ENCODE measurements at places on chromosomes 7 and 10.

DNA sequence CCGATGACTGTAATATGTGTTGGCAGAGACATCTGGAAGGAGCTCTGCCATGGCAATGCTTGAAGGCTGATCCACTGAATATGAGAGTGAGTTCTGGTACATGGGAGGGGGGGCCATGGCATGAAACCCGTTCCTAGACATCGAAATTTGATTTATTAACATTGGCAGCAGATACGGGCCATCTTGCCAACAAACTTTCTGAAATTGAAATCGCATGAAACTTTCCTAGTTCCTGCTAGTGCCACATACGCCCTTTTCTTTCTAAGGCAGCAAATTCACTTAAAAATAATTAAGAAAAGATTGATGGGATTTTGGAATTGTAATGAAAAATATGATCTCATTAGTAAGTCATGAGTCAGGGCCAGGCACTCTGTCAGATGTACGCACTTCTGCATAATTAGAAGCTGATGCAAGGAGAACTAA is 91.8 kb upstream of the KMT2C start:
- DNase-seq = no peak

- DNase-seq = no peak
Measured at GRCh38 chr7:24158975-24159374, 125.0 kb upstream of the NPY start.

GRCh38 chr7:156001496-156002260 is 189.4 kb upstream of the SHH start:
- no peak for DNase-seq

- DNase-seq = no peak
Measured at GRCh38 chr7:36448781-36449379, 59.2 kb downstream of the ANLN start.

GRCh38 chr7:1473864-1474512 is 14.7 kb upstream of the MICALL2 start:
- DNase-seq = peak; percentile 73

DNA sequence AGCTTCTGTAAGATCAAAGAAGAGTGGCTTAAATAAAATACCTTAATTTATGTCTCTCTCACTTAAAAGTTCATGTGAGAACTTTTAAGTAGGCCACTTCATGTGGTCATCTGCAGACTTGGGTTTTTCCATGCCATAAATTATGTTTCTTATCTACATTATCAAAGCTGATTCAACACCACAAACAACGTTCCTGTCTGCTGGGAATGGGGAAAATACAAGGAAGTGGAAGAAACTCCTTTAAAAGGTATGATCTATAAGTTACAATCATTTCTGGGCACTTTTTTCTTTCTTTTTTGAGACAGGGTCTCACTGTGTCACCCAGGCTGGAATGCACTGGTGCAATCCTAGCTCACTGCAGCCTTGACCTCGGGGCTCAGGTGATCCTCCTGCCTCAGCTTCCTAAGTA is 16.9 kb upstream of the OTUD1 start:
- DNase-seq = no peak

- no peak for DNase-seq
Measured at GRCh38 chr10:48938281-48938680, 1.4 kb downstream of the LRRC18 start.

DNA sequence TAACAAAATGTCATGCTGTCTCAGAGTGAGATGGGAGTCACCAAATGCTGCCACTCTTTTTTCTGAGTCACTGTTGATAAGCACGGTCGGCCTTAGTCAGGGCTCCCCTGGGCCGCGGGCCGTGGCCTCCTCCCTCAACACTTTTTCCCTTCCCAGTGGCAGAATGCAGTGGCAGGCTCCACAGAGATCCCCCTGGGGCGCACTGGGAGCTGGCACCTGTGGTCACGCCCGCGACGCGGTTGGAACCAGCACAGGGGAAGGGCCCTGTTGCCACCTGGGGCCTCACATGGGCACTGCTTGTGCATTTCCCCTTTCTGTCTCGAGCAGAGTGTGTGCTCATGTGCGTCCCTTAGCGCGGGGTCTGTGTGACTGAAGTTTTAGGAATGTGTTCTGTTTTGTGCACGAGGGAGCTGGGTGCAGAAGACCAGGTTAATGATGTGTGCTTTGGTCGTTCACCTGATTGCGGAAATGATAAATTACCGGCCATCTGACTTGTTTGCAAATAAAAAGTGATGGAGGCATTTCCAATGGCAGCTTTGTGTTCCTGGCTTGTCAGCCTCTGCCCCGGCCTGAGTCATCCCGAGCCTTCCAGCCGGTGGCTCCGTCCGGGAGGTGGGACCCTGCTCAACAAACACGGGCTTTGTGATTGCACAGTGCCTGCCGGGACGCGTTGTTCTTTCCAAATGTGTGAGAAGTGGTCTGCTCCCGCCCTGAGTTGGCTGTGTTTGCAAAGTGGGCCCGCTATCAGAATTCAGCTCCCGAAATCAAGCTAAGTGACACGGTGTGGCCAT is 100.7 kb downstream of the NKX6-2 start:
- no peak for DNase-seq

GRCh38 chr7:28088032-28088431 is 92.6 kb downstream of the JAZF1 start:
- no peak for DNase-seq

- DNase-seq = no peak
Measured at GRCh38 chr10:78361031-78361430, 327.4 kb downstream of the RPS24 start.

DNA sequence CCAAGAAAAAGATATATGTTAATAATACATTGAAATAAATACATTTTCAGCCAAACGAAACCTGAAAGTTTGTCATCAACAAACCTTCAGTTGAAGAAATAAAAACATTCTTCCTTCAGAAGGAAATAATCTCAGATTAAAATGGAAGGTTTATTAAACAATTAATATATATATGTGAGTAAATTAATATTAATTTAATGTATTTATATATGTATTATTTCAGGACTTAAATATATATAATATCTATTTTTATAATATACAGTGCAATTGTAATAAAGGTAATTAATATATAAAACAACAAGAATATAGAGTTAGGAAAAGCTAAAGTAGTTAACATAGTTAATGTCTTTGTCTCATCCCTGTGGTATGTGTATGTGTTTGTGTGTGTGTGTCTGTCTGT is 102.2 kb upstream of the CDC14C start:
- no peak for DNase-seq

GRCh38 chr7:123215350-123215749 is 15.6 kb upstream of the SLC13A1 start:
- no peak for DNase-seq

DNA sequence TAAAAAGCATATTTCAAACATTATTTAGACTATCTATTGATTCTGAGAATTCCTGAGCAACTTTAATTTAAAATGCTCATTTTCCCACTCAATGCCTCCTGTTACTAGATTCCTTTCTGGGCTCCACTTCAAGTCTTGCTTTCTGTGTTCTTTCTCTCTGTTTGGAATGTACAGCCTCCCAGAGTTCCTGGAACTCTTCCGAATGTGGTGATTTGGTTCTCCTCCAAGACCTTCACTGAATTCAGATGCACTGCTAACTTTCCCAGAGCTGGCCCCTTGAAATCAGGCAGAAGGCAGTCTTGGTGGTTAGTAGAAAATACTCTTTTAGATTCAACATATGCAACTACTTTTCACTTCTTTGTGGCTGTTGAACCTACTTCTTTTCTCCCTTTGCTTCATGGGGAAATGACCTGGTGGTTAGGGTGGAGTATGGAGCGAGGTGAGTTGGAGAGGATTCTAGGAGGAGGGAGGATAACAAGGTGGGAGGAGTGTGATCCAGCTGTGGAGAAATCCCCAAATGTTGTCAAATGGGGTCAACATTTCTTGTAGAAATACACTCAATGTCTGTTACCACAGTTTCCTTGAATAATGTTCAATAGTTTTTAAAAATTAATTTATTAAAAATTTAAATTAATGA is 27.9 kb upstream of the CCDC7 start:
- DNase-seq = no peak

DNA sequence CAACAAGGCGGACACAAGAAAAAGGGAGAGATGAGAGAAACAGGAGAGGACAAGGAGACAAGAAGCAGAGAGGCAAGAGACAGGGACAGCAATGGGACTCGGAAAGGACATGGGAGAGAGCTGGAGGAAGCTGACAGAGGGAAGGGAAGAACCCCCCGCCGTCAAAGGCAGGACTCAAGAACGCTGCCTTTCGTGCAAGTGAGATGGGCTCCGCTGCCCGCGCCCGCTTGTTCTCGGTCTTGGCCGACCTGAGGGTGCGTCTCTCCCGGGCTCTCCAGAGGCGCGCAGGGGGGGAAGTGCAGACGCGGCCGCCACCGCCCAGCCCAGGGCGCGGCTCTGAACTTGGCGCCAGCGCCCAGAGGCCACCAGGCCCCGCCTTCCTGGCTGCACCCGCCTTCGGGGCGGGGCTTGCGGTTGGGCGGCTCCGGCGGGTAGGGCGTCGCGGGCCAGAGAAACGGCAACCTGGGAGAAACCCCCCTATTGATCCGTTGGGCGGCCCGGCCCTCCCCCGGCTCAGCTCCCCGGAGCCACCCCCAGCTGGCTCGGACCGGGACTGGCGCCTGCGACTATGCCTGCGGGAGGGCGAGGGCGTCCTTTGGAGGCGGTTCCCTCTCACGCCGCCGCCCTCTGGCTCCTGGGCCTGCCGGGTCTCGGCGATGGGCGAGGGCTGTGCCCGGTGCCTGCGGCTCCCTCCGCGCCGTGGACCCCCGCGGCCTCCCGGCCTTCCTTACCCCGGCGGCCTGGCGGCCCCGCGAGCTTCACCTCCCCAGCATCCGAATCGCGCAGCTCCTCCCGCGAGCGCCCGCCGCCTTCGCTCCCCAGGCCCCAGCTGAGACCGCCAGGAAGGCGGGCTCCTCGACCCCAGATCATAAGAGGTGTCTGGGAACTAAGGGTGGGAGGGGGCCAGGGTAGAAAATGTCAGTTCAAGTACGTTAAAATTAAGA is 2.2 kb upstream of the ANTXRL start:
- peak; percentile 64 for DNase-seq

- no peak for DNase-seq
Measured at GRCh38 chr7:148402159-148402558, 188.4 kb upstream of the C7orf33 start.

DNA sequence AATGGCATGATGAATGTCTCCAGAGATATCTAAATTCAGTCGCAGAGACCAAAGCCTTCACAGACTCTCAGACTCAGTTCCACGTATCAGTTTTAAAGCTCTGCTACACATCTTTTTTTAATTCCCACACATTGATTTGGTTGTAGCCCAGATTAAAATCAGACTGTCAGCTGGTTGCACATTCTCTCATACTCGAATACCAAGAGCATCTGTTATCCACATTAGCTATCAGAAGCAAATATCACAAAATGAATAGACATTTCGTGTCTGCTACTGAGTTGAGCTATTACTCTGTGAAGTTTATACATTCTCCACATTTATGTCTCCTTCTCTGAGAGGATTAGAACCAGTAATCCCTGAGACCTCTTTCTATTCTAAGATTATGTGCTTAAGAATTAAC is 229.2 kb downstream of the GPAM start:
- no peak for DNase-seq

- DNase-seq = no peak
Measured at GRCh38 chr7:116998567-116999175, 45.4 kb downstream of the ST7 start.

GRCh38 chr7:151518105-151518946 is 1.4 kb downstream of the RHEB start:
- peak; percentile 28 for DNase-seq

GRCh38 chr10:44279426-44280126 is 105.3 kb downstream of the CXCL12 start:
- no peak for DNase-seq

DNA sequence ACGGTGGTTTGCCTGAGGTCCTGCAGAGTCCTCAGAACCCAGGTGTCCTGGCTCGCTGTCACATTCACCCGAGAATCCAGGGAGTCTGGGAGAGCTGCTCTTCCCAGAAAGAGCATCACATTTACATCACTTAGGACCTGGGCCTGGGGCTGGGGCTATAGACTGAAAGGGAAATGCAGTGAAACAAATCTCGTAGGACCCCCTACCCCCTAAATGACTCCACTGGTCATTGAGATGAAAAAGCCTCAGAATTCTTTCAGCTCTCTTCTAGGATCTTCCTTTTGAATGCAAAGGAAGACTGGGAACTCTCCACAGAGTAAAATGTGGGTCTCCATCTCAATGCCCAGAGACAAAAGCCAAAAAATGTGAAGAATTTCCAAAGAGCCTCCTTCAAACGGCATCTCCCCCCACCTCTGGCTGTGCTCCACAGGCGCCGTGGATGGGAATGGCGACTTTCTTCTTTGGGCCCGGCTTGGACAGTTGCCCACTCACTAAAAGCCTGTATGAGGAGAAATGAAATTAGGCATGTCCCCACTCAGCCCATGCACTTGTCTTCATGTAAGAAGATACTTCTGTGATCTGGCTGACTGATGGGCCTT is 49.0 kb upstream of the PODXL start:
- DNase-seq = no peak

DNA sequence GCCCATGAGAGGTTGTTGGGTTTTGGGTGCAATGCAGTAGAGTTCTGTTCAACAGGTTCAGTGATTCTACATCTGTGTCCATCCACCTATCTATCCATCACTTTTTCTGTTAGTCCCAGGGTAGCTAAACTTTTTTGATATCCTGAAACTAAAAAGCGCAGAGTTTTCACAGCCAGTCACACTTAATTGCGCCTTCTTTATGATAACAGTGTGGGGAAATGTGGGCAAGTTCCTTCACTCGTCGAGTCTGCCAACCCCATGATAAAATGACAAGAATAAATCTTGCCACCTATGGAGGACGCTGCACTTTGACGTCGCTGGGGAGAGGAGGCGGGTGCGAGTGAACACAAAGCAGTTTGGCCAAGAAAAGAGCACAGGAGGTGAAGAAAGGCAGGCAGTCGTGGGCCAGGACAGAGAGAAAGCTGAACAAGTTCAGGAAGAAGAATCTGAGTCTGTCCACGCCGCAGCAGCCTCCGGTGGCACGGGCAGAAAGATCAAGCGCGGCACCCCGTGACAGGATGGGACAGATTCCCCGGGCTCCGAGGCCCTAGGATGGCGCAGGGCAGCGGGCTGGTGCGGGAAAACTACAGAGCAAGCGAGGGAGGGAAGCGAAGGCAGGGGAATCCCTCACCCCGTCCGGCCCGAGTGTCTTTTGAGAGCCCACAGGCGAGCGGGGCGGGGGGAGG is 9.2 kb downstream of the SP8 start:
- DNase-seq = no peak

Measured in stimulated activated CD4-positive, alpha-beta T cell treated with anti-CD3 and anti-CD28 coated beads, TNF-alpha, amount 100 ng/mL, for 1 hour (primary cell).